Kidney epithelial cell (primary cell): ENCODE measurements at places on chromosomes 13 and 19. TPM values are rescaled to one million over a fixed set of nuclear protein-coding genes. Genes with fewer than 3 reads are reported as not detected.

DNA sequence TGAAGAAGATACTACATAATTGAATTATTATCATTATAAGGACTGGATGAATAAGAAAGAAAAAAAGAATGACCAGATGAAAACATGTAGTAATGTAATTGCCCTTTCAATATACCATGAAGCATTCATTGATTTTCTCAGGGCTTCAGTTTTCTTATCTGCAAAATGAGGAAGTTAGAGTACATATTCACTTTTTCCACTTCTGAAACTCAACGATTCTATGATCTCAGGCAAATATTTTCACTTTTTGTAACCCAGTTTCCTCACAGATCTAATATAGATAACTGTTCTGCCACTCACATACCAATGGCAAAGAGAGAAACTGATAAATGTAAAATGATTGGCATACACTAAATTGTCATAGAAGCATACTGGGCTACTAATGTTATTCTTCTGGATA is 856.6 kb upstream of the KLHL1 start:
- no peak for DNase-seq

DNA sequence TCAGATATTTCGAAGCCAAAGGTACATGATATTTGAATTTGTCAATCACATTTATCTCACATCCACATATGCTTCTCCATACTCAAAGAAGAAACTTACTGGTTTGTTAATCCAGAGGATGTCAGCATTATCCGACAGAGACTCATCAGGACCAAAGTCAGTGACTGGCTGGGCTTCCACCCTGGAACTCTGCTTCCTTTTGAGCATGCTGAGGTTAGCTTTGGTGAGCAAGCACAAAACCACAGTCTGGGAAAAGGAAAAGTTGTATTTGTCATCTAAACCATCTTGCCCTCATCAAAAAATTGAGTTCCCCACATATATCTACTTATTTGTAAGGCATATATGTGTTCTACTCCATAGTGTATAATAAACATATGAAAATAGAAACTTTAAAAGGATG is 17.4 kb downstream of the NALCN start:
- no peak for DNase-seq

DNA sequence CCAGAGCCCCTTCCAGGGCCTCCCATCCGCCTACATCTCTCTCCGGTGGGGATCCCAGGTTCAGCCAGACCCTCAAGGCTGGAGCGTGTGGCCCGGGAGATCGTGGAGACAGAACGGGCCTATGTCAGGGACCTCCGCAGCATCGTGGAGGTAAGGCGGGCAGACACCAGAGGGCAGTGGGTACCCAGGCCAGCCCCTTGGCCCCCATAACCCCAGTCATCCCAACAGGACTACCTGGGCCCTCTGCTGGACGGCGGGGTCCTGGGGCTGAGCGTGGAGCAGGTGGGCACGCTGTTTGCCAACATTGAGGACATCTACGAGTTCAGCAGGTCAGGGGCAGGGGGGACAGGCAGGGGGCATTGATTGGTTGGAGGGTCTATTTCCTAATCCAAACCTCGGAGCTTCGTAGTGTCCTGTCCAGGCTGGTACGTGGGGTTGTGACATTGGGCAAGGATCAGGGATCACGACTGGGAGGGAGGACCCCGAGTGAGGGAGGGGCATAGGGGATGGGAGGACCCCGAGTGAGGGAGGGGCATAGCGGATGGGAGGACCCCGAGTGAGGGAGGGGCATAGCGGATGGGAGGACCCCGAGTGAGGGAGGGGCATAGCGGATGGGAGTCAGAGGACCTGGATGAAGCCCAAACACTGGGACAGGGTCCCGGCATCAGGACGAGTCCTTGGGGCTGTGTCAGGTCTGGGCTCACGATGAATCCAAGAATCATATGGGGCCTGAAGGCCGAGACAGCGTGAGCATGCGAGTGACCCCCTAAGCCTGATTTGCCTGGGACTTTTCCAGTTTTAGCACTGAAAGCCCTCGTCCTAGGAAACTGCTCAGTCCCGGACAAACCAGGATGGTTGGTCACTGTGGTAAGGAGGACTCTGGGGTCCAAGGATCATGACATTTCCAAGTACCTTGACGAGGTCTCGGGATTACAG is 2.9 kb downstream of the PLEKHG2 start:
- no peak for DNase-seq

DNA sequence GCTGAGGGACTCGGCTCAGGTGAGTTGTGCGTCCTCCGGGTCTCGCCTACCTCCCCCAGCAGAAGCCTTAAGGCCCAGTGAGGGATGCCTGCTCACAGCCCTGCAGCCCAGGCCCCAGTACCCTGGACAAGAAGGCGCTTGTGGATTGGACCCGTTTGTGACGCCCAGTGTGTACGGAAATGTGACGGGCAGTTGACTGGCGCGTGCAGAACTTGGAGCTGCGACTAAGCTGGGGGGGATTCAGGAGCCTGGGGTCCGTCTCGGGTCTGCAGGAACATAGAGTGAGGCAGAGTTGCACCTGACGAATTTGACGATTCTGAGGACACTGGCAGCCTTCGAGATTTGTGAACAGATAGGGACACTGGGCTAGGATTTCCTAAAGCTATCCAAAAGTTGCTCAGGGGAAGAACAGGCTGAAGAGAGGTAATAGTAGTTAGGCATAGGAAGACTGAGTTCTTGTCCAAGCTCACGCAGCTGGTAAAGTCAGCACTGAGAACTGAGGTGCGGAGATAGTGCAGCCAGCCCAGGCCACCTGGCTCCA is 519 bp downstream of the ZNF551 start:
- no peak for DNase-seq

- no peak for DNase-seq
Measured at GRCh38 chr19:18648973-18649315, 12.1 kb downstream of the KLHL26 start.

The C19orf73 gene
- 4.2 and 4.6 TPM in 2 replicates for total RNA-seq

DNA sequence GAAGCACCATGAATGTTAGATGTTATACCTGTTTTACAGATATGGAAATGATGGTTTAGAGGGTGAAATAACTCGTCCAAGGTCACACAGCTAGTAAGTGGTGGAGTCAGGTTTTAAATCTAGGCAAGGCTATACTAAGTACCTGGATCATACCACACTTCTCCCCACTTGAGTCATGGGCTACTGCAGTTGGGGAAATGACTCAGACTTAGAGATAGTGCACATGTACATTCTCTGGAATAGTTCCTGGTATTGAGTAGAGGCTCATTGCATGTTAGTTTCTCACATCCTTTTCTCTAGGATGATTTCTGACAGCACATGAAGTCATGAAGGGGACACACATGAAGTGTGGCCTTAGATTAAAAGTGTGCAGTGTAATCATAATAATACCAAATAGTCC is 76.2 kb upstream of the TNFSF11 start:
- DNase-seq = peak; percentile 65

The NLRP11 gene
- total RNA-seq = not detected in 2 replicates

The CATSPERD gene
- not detected in 2 replicates for total RNA-seq

DNA sequence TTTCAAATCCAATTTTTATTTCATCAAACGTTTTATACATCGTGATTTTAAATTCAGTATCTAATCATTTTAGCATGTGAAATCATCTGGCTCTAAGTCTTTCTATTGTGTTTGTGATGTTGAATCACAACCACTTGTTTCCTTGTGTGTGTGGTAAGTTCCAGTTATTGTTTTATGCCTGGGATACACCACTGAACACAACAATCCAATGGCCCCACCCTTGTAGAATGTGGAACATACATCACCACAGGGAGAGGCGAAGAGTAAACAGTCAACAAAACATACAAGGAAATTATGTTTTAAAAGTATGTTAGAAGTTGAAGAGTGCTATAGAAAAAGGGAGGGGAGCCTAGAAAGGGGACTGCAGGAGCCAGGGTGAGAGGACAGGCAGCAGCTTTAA is 100.5 kb downstream of the EPSTI1 start:
- no peak for DNase-seq

- no peak for DNase-seq
Measured at GRCh38 chr13:102642475-102642874, 45.7 kb downstream of the TPP2 start.

DNA sequence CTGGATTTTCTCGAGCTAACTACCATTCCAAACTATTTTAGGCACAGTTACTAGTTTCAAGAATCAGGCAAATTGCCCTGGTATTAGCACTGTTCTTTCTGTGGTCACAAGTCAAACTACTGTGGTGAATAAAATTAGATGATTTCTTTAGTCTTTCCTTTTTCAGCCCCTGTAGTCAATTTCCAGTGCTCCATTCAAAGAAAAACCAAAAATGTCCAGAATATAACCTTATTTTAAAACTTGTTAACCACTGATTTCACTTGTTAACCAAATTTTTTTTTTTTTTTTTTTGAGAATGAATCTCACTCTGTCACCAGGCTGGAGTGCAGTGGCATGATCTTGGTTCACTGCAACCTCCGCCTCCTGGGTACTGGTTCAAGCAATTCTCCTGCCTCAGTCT is 50.6 kb upstream of the USPL1 start:
- no peak for DNase-seq

The YJEFN3 gene
- 2.1 and 4.3 TPM in 2 replicates for total RNA-seq

DNA sequence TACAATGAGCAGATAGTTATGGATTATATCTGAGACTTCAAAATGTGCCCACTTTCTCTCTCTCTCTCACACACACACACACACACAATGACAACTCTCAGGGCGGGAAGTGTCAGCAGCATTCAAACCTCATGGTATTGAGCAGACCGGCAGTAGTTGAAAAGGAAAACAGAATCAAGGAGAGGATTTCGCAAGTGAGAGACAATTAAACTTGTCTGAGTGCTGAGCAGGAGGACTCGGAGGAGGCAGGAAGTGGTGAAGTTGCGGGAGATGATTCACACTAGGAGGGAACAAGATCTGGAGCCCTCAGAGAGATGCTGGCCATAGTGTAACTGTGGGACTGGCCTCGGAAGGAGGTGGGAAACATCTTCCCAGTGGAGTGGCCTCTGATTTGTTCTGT is 353.1 kb downstream of the EFNB2 start:
- peak; percentile 86 for DNase-seq

DNA sequence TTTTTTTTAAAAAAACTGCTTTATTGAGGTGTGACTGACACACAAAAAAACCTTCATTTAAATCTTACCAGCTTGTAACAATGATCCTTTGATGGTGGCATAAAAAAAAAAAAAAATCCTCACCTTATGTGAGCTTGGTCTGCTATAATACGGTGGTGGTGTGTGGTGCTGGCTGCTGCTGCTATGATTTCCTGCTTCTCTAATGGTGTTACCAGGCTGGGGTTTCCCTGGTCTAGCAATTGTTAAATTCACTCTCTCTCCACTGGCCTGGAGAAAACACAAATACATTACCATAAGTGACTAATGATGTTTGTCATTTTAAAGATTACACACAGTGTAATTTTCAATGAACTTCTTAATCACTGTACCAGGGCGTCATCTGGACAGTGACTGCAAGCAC is 60.6 kb downstream of the LNX2 start:
- DNase-seq = no peak
